ENCODE measurements at places on chromosomes 16 and 17.

GRCh38 chr16:14489460-14489859 lies 140.6 kb downstream of the PARN start:
- no peak for DNase-seq

DNA sequence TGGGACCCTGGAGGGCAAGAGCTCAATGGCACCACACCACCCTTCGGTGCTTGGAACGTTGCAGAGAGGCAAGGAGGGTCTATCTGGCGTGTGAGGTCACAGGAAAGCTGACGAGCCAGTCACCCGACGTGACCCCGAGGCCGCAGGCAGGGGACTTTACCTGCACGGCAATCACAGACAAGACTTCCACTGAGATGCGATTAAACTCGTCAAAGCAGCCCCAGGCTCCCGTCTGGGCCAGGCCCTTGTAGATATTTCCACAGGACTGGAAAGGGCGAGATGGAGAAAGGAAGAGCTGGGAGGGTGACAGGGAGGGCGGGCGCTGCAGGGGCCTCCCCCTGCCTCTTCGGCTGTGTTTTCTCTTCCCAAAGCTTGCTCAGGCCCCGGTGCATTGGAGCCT lies 78.3 kb downstream of the DNAH17 start:
- no peak for DNase-seq

- DNase-seq: no peak
Observed at GRCh38 chr16:78170494-78170933, 71.1 kb downstream of the WWOX start.

- no peak for DNase-seq
Observed at GRCh38 chr16:71986131-71986530, 14.1 kb downstream of the PKD1L3 start.

GRCh38 chr17:388087-388486 lies 35.5 kb upstream of the RPH3AL start:
- no peak for DNase-seq

DNA sequence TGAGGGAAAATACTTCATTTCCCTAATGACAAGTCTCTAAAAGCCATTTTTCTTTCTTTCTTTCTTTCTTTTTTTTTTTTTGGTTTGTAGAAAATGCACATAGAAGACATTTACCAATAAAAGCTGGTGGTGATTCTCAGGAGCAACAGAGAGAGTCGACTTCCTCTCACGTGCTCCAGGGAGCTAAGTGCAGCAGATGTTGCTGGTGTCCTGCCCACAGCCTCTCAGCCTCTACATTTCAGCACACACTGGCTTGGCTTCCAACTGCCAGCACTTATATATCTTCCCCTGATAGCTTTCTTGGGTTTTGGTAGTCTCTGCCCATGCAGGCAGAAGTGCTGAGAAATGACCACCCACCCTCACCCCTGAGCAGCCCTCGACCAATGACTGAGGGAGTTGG lies 58.4 kb upstream of the MARCHF10 start:
- no peak for DNase-seq

- DNase-seq: no peak
Observed at GRCh38 chr16:80527297-80527696, 13.5 kb upstream of the DYNLRB2 start.

DNA sequence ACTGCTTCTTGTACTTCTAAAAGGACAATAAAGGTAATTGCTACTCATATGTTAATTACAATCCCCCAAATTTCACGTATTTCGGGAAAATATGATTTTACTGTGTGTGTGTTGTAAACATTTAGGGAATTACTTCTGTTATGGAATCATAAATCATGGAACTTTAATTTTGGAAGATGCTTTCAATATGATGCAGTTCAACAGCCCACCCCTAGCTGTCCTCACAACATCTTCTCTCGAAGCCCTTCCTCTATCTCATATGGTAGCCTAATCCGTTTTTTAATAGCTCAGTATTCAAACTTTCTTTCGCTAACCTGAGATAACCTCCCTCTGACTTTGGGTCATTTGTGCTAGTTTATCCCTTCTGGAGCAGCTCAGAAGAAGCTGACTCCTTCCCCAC lies 78.4 kb downstream of the ANKFN1 start:
- DNase-seq: no peak

GRCh38 chr16:54843424-54843750 lies 87.3 kb upstream of the IRX5 start:
- no peak for DNase-seq

DNA sequence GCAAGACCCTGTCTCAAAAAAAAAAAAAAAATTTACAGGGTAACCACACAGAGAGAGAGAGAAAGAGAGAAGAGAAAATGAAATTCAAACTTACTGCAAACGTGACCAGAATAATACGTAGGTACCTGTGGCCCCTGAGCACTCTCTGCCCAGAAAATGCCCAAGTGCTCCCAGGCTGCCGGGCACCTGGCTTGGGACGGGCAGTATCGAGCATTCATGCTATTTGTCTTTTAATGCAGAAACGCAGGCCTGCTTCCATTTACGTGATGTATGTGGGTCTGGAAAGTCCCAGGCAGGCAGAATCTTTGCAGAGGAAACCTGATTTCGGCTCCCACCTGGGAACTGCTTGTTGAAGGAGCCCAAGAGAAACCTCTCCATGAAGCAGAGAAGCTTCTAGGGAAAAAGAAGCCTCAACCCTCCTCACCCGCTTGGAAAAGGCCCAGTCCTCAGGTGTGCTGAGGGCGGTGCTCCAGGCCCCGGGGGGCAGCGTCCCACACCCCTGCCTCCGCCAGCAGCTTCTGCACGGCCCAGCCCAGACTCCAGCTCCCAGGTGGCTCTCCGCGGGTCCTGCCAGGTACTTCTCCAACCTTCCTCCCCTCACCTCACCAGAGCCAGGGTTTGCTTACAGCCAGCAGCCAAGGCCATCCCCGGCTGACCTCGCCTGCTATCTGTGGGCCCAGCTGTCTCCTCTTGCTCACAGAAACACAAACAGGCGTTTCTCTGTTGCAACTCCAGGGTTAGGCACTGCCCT lies 14.0 kb downstream of the RPH3AL start:
- DNase-seq: no peak

DNA sequence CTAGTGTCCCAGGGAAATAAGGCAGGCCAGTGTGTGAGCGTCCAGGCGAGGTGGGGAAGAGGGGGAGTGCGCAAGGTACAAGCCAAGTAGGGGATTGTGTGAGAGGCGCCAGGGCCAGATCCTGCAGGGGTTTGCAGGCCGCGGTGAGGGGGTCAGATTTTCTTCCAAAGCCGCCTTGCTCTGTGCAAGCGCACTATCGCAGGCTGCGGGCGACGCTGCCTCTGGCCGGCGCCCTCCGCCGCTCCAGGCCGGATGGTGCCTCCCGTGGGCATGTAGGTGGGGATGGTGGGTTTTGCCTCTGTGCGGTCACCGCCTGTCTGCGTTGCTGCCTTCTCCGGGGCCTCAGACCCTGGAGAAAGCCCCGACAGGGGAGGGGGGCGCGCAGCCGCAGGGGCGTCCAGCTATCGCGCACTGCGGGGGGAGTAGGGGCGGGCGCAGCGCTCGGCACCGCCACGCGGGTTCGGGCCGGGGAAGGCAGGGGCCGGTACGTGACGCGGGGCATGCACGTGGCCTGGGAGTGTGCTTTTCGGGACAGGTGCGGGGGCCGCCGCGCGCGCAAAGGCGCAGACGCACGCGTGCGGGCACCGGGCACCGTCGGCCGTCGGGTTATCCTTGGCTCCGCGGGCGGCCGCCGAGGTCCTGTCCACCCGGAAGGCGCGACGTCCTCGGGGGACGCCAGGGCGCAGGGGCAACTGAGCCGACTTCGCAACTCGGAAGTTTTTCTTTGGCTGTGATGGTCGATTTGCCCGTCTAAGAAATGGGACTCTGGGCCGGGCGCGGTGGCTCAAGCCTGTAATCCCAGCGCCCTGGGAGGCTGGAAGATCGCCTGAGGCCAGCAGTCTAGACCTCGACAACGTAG lies 1.1 kb upstream of the HAPSTR1 start:
- DNase-seq: no peak

- DNase-seq: no peak
Observed at GRCh38 chr16:16005721-16006120, 56.3 kb downstream of the ABCC1 start.

DNA sequence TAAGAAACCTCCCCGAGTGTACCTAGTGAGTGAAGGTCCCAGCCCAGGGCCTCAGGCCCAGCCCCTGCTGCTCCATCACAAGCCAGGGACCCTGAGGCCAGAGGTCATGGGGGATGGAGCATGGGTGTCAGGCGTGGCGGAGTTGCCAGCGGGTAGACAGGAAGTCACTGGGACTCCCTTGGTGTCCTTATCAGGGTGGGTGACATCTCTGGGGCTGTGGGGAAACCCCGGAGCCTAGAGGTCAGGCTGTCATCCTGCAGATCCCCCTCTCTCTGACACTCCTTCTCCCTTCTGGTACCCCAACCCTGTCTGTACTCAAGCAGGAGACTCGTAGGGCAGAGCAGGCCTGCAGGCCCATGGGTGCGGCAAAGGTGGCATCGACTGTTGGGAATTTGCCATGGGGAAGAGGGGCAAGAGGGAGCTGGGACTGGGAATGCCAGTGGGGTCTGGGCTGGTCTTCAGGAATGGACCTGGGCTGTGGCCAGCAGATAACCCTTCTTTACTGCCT lies 10.8 kb upstream of the ADGRG1 start:
- DNase-seq: no peak

All from GM04504 (cell line).